CD4-positive, CD25-positive, alpha-beta regulatory T cell (primary cell): ENCODE measurements at places on chromosomes 5 and 9. TPM values are rescaled to one million over a fixed set of nuclear protein-coding genes. Genes with fewer than 3 reads are reported as not detected.
A peak's percentile ranks its signal among the peaks of the same experiment; 100 is the strongest.

- no peak for DNase-seq
Observed at GRCh38 chr9:120443976-120444375, 136.0 kb downstream of the CDK5RAP2 start.

GRCh38 chr9:83623679-83624076, 735 bp downstream of the IDNK start:
- no peak for DNase-seq

IRGM gene
- total RNA-seq, result 1.8 TPM

LOX gene
- 0.25 TPM for total RNA-seq

GRCh38 chr5:31059889-31060288, 133.6 kb upstream of the CDH6 start:
- DNase-seq, result no peak

GRCh38 chr9:7977586-7977985, 178.0 kb upstream of the DMAC1 start:
- DNase-seq, result peak; percentile 34

SPINK13 gene
- not detected for total RNA-seq

ISL1 gene
- total RNA-seq, result not detected

DNA sequence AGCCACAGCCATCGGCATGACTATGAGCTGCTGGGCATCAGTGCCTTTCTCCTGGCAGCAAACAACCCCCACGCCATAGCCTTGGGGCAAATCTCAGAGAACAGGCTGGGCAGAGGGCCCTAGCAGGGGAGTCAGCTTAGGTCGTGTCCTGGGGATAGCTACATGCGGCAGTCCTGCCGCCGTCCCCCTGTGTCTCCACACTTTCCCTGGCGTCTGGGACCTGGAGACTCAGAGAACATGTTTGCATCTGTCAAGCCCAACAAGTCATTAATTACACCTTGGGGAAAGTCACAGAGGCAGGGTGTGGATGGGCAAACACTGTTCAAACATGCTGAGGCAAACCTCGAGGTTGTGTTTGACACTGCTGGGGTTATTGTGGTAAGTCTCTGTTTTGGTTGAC, 123.6 kb downstream of the C5orf15 start:
- DNase-seq, result no peak

DNA sequence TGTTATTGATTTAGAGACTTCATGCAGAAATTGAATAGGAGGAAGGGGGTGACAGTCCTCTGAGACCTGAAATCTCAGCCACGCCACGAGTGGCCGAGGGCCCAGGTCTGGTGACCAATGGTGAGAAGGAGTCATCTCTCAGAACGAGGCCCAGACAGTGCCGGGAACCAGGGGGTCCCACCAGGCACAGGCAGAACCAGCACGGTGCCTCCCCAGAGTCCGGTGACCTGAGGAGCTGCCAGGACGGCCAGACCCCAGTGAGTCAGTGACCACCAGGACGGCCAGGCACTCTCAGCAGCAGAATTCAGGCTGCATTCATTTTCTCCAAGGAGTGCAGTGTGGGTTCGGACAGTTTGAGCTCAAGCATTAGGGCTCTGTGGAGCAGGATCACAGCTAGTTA, 43.8 kb upstream of the NKD2 start:
- DNase-seq, result no peak

CIZ1 gene
- total RNA-seq, result 128 TPM

- no peak for DNase-seq
Observed at GRCh38 chr5:40499007-40499406, 180.7 kb upstream of the PTGER4 start.

GRCh38 chr5:9042241-9042640, 503.6 kb downstream of the SEMA5A start:
- no peak for DNase-seq

DNA sequence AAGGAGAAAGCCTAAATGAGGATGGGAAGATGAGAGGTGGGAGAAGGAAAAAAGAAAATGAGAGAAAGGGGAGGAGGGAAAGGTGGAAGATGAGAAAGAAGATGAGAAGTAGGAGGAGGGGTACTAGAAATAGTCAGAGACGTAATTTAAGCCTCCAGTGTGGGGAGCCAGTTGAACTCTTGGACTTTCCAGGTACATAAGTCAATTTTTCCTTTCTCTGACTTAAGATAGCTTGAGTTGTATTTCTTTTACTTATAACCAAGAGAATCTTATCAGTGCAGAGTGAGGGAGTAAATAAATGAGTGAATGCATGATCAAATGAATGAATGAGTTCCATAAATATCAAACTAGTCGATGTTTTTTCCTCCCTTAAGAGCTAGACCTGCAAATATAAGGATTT, 21.5 kb upstream of the WHRN start:
- DNase-seq, result no peak

GRCh38 chr9:124110307-124110915, 98.8 kb downstream of the LHX2 start:
- DNase-seq, result no peak

DNA sequence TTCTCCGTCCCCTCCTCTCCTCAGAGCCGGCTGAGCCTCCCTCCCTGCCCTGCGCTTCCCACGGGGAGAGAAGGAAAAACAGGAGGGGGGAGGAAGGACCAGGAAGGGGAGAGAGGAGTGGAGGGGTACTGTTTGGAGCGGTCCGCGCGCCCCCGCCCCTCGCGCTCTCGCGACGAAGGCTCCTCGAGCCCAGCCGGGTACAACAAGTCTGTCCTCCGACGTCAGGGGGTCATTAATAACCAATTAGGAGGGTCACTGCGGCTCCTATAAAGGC, 480 bp upstream of the PRDM12 start:
- DNase-seq, result no peak

DNA sequence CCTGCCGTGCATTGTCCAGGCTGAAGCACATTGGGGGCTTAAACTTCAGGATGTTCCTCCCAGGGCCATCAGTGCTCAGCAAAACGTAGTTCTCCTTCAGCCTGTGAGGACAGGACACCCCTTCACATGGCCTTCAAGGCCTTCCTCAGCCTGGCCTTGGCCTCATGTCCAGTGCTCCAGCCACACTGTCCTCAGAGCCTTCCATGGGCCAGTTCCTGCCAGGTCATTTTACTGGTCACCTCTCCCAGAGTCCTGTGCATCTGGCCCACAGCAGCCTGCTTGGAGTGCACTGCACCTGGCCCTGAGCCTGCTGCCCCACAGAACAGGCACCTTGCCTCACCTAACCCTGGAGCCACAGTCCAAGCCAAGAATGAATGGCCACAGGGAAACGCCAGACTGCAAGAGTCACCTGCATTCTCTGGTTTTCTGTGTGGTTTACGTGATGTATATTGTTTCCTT, 8.7 kb downstream of the HNRNPAB start:
- no peak for DNase-seq

SLC22A4 gene
- not detected for total RNA-seq

DNA sequence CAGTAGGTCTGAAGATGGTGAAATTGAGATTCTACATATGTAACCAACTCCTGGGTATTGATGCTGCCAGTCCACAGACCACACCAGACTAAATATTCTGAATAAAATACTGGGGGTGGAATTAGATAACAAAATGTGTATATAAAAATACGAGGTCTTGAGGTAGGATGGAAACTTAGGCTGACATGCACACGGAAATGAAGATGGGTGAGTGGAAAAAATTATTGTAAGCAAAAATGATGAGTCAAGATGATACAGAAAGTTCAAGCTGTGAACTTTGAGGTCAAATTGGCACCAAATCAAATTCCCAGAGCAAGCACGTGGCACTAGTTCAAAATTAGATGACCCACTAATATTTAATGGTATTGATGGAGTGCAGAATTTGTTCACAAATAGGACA, 713.4 kb upstream of the ACO1 start:
- no peak for DNase-seq

DNA sequence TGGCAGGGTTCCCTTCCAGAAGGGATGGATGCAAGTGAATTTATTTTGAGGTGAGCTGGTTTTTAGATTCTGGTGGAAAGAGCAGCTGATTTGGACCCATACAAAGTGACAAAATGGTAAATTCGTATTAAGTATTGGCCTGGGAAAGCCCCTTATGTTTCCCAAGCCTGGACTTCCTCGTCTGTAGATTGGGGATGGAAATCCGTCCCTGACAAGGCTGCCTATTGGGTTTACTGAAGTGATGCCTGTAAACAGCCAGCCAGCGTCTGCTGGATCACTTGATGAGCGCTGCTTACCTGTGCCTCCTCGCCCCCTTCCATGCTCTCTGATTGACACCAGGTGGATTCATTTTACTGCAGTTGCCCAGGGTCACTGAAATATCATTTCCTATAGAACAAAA, 233.8 kb downstream of the GADD45G start:
- no peak for DNase-seq

DNA sequence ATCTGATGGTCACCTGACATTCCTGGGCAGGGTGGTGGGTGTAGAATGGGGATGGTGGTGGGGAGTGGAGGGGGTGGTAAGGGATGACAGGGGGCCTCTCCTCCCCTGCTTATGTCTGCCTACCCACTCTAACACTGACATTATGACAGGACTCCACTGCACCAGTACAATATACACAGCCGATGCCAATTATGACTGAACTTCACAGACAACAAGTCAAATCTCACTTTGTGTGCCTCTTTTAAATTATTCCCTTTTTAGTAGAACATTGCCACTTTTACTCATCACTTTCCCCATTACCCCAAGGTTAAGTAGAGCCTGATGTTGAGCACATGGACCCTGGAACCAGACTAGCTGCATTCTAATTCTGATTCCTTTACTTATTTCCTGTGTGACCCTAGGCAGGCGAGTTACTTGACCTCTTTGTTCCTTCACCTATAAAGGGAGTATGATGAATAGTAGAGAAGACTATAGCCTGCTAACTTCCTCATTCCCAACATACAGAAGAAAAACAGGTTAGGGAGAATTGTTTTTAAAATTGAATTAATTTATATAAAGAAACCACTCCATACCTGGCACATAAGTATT, 464.7 kb downstream of the DMRT2 start:
- no peak for DNase-seq

TAF7 gene
- total RNA-seq, result 76.6 TPM

GRCh38 chr5:123116757-123117156, 27.7 kb downstream of the PRDM6 start:
- DNase-seq, result no peak

- no peak for DNase-seq
Observed at GRCh38 chr5:169350016-169350415, 49.1 kb upstream of the SLIT3 start.

DNA sequence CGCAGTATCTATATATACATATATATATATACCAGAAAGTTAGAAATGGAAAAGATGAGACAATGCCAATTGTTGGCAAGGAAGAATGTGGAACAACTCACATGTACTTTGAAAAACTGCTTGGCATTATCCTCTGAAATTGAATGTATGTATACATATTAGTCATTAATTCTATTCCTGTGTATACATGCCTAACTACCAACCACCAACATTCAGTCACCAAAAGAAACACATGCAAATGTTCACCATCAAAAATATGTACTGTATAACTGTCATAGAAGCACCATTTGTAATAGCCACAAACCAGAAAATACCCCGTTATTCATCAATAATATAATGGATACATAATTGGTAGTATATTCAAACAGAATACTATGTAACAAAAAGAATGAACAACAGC, 330.2 kb upstream of the GRAMD2B start:
- no peak for DNase-seq

GRAMD2B gene
- total RNA-seq, result 16.8 TPM

GRCh38 chr9:136400038-136400834, at the start of gene SNAPC4:
TSS of gene SNAPC4 (minus strand) at chr9:136400170. CDS start at chr9:136398428, 1,742 bp downstream.
- DNase-seq, result peak; percentile 86

TICAM2 gene
- 0.67 TPM for total RNA-seq

DNA sequence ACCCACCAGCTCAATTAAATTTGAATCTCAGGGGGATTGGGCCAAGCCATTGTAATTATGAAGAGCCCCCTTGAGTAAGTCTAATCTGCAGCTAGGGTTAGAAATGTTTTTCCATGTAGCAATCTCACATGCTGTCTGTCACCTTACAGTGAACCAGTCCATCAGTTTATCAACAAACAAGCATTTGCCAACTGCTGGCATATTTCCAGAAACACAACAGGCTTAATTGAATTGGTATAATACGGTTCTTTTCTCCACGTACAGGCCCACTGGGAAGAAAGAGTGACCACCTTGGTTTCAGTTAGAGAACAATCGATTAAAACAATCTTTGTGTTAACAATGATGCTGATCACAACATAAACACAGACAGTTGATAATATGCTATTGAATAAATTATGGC, 67.4 kb downstream of the NSUN2 start:
- no peak for DNase-seq

DNA sequence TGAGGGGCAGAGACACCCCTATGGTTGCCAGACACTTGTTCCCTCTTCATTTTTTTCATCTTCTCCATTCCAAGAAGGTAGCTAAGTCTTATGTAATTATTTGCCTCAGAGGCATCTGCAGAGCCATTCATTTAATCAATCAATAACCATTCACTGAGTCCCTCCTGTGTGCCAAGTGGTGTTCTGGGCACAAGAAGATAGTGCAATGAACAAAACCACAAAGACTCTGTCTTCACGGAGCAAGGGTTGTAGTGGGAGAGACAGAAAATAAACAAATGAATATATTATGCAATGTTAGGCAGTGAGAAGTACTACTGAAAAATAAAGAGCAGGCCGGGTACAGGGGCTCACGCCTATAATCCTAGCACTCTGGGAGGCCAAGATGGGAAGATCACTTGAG, 41.4 kb upstream of the CTNNA1 start:
- DNase-seq, result no peak

DNA sequence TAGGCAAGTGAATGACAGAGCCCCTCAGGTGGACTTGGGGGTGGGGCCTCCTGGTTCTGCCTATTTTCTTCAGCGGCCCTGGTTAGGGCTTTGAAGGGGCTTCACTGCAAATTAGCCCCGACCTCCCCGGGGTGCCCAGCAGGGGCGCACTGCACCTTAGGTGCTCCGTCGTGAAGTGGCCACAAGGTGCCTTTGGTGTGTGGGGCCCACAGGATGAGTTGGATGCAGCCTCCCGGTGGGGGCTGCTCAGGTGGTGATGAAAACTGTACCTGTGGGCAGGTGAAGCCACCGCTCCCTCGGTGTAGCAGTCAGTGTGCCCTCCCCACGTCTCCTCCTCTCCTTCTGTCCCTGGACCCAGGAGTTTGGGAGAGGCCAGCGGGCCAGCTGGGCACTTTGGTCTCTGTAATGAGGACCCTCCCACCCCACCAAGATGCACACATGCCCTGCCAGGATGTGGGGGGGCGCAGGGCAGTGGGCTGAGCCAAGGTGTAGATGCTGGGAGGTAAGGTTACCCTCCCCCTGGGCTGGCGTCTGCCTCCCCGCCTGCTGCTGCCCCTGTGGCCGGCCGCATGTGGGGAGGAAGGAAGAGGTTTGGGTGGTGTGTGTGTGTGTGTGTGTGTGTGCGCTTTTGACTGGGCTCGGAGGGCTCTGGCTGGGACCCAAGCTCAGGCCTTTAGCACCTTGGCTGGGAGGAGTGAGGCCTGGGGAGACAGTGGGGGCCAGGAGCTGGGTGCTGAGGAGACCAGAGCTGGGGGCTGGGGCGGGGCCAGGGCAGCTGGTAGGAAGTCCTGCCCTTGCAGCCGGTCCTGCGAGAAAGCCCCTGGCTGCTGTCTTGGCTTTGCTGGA, 55.6 kb downstream of the RXRA start:
- peak; percentile 54 for DNase-seq

PCDHB4 gene
- not detected for total RNA-seq
